EL (cell line): ENCODE measurements at places on chromosomes 2 and 18.

- peak; percentile 0 for DNase-seq
Observed at GRCh38 chr18:30245766-30246455, 796.6 kb downstream of the DSC3 start.

GRCh38 chr18:23837591-23837990 is 148.3 kb downstream of the LAMA3 start:
- peak; percentile 85 for DNase-seq

- DNase-seq = peak; percentile 96
Observed at GRCh38 chr18:46155641-46156051, 51.5 kb downstream of the HAUS1 start.

GRCh38 chr2:176997074-176997791 is 215.4 kb upstream of the HNRNPA3 start:
- peak; percentile 67 for DNase-seq

GRCh38 chr2:147355706-147356105 is 489.1 kb upstream of the ACVR2A start:
- no peak for DNase-seq

DNA sequence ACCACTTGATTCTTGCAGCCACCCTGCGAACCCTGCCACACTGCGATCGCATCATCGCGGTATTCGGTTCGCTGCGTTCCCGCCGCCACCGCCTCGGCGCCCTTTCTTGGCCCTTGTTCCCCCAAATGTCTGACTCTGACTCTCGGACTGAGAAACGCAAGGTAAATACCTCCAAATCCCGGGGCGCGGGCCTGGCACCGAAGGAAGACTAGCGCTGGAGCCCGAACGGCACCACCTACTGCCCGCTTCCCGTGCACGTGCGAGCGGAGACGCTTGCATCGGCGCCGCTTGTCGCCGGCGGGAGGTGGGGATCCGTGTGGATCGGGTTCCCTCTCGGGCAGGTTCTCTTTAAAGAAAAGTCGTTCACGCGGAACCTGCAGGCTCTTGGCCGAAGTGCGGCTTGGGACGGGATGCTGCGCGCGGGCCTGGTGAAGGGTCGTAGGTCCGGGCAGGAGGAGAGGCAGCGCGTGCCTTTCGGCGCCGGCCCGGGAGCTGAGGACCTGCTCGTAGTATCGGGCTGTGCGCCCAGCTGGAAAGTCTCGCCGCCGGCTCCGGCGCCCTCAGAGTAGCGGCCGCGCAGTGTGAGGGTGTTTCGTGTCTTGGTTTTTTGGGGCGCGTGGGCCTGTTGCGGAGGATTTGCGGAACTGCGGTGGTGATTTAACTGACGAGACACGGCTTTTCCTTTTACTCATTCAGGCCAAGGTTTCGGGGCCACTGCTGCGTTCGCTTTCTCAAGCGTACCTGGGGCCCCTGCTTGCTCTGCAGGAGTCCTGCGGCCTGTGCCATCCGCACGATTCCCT is 514 bp downstream of the BCL2L11 start:
- peak; percentile 53 for DNase-seq

DNA sequence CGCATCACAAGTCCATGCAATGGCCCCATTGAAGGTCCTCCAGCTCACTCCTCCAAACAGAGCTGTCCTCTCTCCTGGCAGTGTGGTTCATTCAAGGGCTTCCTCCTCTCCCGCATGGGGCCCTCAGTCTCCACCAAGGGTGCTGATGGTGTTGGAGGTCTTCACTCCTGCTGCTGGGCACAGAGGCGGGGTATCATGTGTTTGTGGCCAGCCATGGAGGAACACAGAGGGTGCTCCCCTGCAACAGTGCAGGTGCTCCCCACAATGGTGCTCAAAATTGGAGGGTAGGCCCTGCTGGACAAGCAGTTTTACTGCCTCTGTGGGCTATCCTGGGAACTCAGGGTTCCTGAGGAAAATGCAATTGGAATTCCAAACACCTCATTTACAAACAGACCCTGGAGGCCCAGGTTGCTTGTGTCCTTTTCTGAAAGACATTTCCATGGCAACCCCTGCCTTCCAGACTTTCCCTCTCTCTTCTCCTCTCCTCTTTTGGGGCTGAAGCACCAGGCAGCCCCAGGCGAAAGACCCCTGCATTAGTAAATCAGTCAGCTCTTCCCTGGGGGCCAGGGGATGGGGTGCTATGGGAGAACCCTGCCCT is 256.0 kb downstream of the HAUS1 start:
- DNase-seq = no peak

DNA sequence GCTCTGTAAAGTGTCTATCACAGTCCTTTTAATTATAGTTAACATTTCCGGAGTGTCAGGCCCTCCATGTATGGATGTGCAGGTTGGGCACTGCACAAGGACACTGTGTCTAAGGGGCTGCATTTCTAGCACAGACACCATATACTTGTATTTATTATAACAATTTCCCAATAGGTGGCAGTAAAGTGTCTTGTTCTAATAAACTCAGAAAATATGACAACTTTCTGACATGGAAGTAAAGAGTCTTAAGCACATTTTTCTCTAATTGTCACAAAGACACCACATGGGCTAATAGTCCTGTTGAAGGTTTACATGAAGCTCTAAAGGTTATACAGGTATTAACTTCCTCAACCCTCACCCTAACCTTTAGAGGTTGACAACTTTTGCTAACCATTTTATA is 156.6 kb downstream of the DYSF start:
- DNase-seq = peak; percentile 27

DNA sequence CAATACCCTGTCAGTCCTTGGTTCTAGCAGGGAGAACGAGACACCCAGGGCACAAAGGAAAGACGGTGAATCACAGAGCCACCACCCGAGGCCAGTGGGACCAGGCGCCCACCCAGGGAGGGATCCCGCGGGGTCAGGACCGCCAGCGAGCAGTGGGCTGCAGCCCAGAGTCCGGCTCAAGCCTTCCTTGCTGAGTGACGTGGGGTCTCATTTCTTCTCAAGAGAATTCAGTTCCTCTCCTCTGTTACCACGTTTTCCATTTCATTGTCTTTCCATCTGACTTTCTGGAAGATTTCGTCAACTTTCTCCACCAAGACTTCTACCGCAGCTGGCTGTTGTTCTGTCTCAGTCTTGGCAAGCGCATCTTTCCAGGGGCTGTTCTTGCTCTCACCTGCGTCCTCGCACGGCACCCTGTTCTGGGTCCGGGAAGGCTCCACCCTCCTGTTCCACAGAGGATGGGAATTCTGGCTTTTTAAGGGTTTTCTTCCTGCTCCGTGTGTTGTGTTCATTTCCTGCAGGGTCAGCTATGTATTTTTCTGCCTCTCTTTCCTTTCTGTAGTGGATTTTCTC is 248.6 kb downstream of the NDUFA10 start:
- DNase-seq = no peak

DNA sequence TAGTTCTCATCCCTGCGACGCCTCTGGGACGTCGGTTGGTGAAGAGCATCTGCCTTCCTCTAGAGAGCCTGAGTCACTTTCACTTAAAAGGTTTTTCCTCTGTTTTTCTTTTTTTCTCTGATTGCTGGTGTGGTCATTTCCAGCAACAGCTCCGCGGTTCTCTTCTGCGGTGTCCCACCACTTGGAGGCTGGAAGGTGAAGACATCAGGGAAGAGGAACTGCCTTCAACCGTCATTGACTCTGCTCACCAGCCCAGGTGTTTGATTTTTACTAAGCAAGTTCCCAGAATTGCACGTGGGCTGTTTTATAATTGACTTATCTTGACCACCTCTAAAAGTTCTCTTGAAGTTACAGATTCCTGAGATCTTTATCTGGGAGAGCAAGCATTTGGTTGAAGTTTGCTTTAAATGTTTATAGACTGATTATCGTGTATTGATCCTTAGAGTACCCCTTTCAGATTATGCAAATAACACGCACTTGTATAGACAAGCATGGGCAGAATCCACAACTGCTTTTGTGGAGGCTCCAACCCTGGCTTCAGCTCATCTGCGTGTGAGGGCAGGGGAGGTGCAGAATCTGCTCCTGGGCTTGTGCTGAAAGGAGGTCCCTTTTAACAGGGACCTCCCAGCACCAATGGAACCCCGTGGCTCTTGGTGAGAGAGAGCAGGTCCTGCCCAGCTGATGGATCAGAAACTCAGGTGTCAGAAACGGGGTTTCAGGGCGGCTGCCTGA is 3.5 kb downstream of the CTDP1 start:
- no peak for DNase-seq

DNA sequence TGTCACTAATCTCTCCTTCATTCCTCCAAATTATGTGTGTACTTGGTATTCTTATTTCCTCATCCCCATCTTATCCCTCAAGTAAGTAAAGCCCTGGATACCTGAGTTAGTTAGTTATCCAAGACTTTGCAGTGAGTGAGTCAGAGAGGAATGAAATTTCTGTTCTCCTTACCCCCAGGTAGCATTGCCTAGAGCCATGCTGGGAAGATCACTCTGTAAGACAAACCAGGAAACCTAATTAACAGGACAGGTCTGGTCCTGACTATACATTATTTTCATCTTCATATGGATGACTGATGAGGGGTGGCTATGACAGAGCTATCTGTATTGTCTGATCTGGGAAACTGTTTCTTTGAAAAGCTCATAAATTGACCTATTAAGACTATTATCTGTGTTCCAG is 55.0 kb upstream of the ITGA6 start:
- DNase-seq = no peak

GRCh38 chr2:143819190-143819735 is 690.0 kb downstream of the ARHGAP15 start:
- DNase-seq = peak; percentile 48

- peak; percentile 52 for DNase-seq
Observed at GRCh38 chr18:63339920-63340484, 20.4 kb upstream of the BCL2 start.

DNA sequence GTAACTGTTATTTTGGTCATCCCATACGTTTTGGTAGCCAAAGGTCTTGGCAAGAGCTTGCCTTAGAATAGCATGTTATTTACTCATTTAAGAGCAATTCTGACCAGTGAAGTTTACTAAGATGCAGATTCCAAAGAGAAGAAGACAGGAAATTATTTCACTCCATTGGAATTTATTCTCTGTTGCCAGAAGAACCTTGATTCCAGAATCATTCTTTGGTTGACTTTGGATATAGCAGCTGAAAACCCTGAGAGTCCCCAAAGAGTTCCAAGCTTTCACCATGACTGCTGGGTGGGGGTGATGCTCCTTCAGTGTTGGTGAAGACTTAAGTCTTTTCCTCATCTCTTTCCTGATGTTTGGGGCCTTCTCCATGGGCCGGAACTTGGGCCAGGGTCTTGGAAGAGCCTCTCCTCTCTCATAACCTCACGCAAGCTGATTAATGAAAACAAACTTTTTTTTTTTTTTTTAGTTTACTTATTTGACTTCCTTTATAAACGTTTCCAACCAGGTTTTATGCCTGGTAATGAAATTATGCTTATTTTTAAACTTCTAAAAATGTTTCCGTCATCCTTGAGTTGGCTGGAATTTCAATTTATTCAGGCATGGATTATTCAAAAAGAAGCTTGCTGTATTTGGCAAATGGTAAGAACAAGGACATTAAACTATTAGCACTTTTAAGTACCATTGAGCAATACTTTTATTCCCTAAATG is 192.0 kb downstream of the MTX2 start:
- peak; percentile 82 for DNase-seq

- no peak for DNase-seq
Observed at GRCh38 chr18:32200766-32201165, 10.9 kb downstream of the MEP1B start.

DNA sequence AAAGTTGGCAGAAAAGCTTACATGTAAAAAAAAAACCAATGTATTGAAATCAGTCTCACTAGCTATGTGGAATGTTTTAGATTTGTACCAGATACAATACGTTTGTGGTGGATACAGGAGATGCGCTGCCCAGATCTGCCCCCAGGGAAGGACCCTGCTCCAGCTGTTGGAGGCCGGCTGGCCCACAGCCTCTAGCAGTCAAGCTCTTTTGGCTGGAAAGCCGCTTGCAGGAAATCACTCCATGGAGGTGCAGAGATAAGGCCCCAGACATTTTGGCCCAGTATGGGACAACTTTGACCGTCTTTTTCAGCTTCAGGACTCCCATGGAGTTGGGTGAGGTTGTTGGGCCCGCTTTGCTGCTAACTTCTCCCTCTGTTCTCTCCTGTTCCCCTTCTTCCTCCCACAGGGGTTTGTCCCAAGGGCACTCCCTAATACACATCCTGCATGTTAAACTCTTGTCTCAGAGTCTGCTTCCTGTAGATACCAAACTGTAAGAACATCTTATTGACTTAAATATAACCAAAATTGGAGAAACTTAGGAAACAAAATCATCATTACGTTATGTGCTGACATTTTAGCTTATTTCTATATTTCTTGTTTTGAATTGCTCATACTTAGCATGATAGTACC is 1.7 kb upstream of the QPCT start:
- no peak for DNase-seq

DNA sequence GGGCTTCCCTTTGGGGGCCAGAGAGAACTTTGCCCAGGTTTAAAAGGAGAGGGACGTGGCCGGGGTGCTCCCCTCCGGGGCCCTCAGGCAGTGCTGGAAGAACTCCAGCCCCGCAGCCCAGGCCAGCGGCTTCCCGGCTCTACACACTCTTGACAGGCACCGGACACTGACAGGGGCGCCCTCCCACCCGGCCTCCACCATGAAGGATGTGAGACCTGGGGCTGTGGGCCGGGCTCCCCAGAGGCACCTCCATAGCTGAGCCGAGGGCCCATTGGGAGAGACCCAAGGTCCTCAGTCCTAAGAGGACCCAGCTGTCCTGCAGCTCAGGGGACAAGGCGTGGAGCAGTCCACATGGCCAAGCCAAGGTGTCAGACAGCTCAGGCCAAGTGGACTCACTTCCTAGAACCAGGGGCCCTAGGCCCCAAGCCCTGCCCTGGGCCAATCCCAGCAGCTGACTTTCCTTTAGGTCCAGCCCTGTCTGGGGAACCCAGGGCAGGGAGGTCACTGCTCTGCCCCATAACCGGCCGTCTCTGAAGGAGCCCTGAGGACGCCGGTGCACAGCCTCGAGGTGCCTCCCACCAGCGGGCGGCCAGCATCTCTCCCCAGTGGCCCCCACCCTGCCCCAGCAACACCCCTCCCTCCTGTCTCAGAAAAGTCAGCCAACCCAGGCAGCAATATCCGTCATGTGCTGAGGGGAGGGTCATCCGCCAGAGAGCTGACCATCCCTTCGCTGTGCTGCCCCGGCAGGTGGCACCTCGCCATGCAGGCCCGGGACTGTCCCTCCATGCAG is 51.8 kb downstream of the BIN1 start:
- no peak for DNase-seq

- no peak for DNase-seq
Observed at GRCh38 chr2:232545511-232546375, 4.6 kb downstream of the TIGD1 start.

DNA sequence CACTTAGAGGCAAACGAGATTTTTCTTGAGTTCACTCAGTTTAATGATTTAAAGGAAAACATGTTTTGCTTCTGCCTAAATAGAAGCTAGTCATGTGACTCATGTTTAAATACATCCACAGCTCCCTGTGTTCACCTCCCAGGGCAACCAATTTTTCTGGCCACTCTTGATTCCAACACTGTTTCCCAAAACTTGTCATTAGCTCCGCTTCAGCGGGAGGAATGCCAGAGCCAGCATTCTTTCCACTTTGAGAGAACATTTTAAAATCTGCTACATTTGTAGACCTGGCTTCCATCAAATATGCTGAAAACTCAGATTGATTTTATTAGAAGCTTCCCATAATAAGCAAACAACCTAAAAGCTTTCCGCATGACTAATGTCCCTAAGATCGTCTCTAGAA is 2.8 kb upstream of the CYS1 start:
- DNase-seq = no peak

GRCh38 chr2:162200636-162201035 is 42.6 kb downstream of the FAP start:
- DNase-seq = no peak

GRCh38 chr18:3889121-3889520 is 439.1 kb downstream of the TGIF1 start:
- no peak for DNase-seq
